Adipocyte (in vitro differentiated cells): ENCODE measurements at places on chromosomes 7 and 10.

DNA sequence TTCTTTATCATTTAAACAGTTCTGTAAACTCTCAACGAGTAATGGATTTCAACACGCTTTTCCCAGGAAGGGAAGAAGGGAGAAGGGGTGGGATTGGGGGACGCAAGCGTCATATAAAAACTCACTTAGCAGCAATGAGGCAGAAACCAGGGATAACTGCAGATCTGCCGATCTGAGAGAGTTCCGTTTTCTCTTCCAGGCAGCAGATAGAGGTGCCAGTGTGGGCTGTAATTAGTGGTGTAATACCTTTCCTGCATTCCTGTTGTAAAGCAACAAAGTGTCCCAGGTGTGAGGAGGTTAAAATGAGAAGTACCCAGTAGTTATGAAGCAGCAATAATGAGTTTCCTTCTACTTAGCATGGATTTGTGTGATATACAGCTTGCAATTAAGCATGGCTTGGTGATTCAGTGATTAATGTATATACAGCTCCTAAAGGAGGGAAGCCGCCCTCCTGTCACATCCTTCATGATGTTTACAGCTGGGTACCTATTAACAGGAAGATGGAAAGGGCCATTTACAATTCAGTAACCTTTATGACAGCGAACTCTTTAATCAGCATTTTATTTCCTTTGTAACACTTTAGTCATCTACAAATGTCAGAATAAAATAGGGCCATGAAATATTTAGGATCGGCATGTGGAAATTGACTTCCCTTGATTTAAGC lies 271.9 kb downstream of the LRMDA start:
- DNase-seq = no peak

- DNase-seq = no peak
Observed at GRCh38 chr10:118207470-118208007, 134.6 kb downstream of the FAM204A start.

DNA sequence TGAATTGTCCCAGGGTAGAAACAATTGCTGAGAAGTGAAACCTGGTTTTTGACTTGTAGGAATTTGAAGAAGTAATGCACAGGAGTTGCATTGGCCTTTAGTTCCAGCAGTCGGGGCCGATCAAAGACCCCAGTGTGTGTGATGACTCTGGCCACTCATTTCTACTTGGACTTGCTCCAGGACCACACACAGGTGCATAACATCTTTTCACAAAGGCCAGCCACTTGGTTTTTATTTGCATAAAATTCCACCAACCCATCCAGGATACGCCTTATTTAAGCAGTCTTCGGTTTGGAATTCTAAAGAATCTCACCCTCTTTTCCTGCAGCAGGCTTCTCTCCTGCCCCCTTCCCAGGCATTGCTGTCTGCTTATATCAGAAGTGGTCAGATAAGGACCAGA lies 162.0 kb upstream of the HABP2 start:
- no peak for DNase-seq

GRCh38 chr7:5694912-5695726 lies 86.3 kb downstream of the RNF216 start:
- peak; percentile 75 for DNase-seq

DNA sequence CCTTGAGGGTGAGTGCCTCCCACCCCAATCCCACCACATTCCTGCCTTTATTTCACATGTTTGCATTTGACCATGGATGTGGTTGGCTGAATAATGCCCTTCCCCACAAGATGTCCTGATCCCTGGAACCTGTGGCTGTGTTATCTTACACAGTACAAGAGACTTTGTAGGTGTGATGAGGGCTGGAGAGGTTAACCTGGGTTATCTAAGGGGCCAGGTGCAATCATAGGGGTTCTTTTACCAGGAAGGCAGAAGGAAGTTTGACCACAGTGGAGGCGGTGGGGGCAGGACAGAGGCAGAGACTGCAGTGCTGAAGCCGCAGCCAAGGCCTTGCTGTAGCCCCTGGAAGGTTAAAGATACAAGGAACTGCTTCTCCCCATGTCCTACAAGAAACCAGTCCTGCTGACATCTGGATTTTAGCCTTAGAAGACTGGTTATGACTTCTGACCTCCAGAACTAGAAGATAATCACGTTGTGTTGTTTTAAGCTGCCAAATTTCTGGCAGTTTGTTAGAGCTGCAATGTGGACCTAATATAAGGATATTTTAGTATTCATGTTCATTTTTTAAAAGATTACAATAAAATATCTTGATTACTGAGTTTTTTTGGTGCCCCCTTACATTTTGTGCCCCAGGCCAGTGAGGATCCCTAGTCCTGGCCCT lies 136.6 kb downstream of the ARHGAP22 start:
- DNase-seq = no peak

GRCh38 chr7:24334627-24335026 lies 50.6 kb downstream of the NPY start:
- DNase-seq = no peak

- peak; percentile 79 for DNase-seq
Observed at GRCh38 chr7:122528879-122529481, 169.9 kb downstream of the RNF133 start.

DNA sequence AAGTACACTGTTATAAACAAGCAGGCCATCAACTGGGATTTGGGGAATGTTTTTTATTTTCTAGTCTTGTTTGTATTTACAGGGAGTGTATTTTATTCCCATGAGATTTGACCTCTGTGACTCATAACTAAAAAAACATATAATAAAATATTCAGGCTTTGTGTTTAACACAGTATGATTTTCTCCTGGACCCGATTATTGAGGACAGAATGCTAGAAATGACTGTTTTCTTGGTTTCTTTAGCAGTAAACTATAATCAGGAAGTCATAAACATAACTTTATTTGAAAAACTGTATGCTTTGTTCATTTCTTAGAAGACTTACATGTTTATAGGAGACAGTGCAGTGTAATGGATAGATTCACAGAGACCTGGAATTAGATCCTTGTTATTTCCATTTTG lies 2.1 kb downstream of the NHLRC2 start:
- peak; percentile 20 for DNase-seq

GRCh38 chr10:22372917-22373316 lies 27.6 kb downstream of the SPAG6 start:
- no peak for DNase-seq

DNA sequence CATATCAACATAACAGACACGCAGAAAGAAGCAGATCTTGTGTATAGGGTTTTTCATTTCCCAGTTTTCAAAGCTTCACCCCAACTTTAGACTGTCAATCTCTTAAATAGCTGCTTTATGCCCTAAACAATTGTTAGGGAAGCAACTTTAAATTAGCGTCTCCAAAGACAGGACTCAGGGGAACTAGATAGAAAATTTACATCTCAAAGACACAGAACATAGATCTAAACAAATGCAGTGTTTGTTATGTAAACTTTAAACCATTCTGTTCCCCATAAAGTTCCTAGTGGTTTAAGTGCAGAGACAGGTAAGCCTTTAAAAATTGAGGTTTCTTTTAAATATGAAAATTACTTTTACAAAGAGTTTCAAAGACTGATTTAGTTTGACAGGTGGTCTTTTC lies 379.2 kb upstream of the GHITM start:
- no peak for DNase-seq

DNA sequence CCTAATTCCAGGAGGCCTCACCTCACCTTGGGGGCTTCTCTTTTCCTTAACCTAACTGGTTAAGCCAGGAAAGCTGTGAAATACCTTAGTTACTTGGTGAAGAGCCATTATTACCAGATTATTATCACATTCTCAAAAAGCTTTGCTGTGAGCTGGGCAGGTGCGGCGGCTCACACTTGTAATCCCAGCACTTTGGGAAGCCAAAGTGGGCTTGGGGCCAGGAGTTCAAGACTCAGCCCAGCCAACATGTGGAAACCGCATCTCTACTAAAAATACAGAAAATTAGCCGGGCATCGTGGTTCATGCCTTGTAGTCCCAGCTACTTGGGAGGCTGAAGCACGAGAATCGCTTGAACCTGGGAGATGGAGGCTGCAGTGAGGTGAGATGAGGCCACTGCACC lies 102.4 kb upstream of the KLF6 start:
- no peak for DNase-seq

DNA sequence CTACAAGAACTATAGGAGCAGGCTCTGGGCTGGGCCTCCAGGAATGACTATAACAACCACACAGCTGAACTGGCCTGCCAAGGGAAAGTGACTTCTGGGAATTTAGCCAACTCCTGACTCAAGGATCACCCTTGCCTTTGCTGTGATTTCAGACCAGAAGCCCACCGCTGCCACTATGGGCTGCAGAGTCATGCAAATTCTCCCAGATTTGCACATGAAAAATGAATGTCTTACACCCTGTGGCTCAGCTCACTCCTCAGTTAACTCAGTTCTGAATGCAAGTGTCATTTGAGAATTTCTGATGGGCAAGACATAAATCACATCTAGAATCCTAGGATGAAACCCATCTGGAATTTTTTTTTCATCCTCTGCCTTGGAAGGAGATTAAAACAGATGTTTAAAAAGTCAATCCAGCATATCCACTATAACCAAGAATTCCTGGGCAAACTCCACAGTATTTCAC lies 186.5 kb upstream of the BET1 start:
- DNase-seq = peak; percentile 92

GRCh38 chr7:33325754-33326484 lies 196.6 kb downstream of the BBS9 start:
- no peak for DNase-seq

DNA sequence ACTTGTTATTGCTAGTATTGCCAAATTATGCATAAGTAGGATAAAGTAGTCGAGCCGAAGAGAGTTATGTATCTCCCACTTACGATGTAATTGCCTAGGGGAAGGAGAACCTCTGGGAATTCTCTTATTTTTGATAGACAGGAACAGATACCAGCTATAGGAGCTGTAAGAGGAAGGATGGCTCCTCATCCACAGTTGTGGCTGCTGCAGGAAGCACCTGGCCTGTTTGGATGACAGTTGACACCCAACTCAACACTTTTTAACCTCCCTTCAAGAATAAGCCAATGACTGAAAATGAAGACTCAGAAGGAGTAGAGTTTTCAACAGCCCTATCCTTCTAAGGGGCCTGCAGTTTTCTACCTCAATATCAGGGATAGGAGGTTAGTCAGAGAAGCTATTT lies 6.3 kb downstream of the DYDC1 start:
- DNase-seq = no peak

GRCh38 chr10:58577437-58577777 lies 64.7 kb downstream of the BICC1 start:
- DNase-seq = peak; percentile 92
